Activated CD4-positive, alpha-beta T cell treated with anti-CD3 and anti-CD28 coated beads, Interleukin-2, amount 10 ng/mL, durations not matched to agents 7 days and 5 days (primary cell): ENCODE measurements at places on chromosomes 3 and 15. TPM values are rescaled to one million over a fixed set of nuclear protein-coding genes. Genes with fewer than 3 reads are reported as not detected.

The PLA2G4F gene
- total RNA-seq = not detected

The PHC3 gene
- total RNA-seq = 67.5 TPM

- H3K27me3 ChIP-seq = peaks cover 14% of the 10 kb centered on the region
- H3K36me3 ChIP-seq = no peaks in the 10 kb centered on the region
- no peaks in the 10 kb centered on the region for H3K4me1 ChIP-seq
- no peak for DNase-seq
- H3K4me3 ChIP-seq = no peak overlapping the region
Observed at GRCh38 chr15:73826711-73827251, 46.6 kb upstream of the TBC1D21 start.

GRCh38 chr3:58597770-58598310, 20.6 kb upstream of the FAM107A start:
- H3K27me3 ChIP-seq = peaks cover 10% of the 10 kb centered on the region
- H3K27ac ChIP-seq = no peak overlapping the region
- no peaks in the 10 kb centered on the region for H3K36me3 ChIP-seq
- H3K4me1 ChIP-seq = no peaks in the 10 kb centered on the region
- no peak overlapping the region for H3K4me3 ChIP-seq

DNA sequence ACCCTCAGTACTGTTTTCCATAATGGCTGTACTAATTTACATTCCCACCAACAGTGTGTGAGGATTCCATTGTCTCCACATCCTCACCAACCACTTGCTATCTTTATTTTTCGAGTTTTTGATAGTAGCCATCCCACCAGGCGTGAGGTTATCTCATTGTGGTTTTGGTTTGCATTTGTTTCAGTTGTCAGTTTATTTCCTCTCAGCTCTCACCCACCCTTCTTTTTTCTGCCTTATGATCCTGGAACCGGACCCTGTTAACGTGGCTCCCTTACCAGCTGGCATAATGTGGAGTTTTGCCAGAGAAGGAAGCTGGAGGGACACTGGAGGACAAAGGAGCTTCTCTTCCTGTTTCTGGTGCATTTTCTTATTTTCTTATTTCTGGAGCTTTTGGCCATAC, 25.1 kb upstream of the SH3GL3 start:
- no peak overlapping the region for H3K4me3 ChIP-seq
- no peaks in the 10 kb centered on the region for H3K4me1 ChIP-seq
- no peak overlapping the region for H3K27ac ChIP-seq
- H3K27me3 ChIP-seq = peaks cover 4% of the 10 kb centered on the region
- no peak for DNase-seq
- H3K36me3 ChIP-seq = no peaks in the 10 kb centered on the region

DNA sequence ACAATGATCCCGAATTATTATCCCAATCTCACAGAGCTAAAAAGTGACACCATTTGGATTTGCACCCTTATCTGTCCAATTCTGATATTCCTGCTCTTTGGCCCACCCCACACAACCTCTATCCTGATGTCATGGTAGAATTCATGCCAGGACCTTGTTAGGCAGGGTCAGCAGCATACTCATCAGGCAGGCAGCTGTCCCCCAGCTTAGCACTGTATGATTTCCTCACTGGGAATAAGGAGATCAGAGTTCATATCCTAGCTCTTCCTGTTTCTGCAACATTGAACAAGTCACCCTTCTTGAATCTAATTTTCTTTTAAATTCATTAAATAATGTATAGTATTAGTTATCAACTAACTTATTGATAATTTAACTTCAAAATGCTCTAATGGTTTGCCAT, 12.0 kb upstream of the C3orf80 start:
- DNase-seq = no peak
- no peaks in the 10 kb centered on the region for H3K4me1 ChIP-seq
- peaks cover 14% of the 10 kb centered on the region for H3K27me3 ChIP-seq
- H3K4me3 ChIP-seq = no peak overlapping the region
- no peaks in the 10 kb centered on the region for H3K36me3 ChIP-seq

DNA sequence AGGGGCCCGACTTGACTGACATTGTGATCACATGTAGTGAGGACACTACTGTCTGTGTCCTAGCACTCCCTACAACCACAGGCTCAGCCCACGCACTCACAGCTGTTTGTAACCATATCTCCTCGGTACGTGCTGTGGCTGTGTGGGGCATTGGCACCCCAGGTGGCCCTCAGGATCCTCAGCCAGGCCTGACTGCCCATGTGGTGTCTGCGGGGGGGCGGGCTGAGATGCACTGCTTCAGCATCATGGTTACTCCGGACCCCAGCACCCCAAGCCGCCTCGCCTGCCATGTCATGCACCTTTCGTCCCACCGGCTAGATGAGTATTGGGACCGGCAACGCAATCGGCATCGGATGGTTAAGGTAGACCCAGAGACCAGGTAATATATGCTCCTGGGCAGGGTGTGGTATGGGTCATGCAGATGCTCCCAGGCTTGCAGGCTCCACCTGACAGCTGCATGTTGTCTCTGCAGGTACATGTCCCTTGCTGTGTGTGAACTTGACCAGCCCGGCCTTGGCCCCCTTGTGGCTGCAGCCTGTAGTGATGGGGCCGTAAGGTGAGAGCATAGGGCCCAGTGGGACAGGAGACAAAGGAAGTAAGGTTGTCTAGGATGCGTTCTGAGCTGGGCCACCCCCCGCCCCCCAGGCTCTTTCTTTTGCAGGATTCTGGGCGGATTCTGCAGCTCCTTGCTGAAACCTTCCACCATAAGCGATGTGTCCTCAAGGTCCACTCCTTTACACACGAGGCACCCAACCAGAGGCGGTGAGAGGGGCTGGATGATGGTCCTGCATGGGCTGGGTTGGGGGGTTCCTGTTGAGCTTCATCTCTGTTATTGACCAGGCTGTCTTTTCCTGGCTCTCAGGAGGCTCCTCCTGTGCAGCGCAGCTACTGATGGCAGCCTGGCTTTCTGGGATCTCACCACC, 4.4 kb downstream of the DALRD3 start:
- H3K4me1 ChIP-seq = peaks cover 31% of the 10 kb centered on the region
- no peaks in the 10 kb centered on the region for H3K27me3 ChIP-seq
- peak; percentile 53 for DNase-seq
- H3K4me3 ChIP-seq = no peak overlapping the region
- peaks cover 17% of the 10 kb centered on the region for H3K36me3 ChIP-seq

DNA sequence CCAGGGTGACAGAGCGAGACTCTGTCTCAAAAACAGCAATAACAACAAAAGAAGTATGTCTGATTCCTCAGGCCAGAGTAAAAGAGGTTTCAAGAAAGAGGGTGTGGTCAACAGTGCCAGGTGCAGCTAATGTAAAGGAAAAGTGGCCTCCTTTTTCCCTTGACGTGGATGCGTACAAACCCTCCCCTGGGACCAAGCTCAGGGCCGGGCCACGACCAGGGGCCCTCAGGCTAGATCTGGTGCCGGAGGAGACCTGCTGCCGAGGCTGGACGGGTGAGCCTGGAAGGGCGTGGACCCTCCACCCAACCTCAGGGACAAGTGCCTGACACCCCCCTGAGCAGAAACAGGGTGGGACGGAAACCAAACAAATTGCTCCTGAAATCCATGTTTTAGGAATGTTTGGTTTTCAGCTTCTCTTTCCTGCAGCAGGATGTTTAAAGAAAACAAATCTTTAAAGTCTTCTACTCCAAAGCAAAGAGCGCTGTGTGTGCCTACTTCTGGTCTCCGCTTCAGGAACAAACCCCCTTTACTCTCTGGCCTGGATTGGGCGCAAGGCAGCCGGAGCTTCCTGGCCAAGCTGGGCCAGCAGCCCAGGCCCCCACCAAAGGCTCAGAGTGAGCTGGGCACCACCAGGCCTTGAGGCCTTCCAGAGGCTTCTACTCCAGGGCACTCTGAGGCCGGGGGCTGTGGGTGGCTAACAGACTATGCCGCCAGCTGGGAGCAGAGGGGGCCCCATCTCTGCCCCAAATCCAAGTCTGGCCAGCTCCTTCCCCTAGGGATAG, 21.4 kb downstream of the ZDHHC19 start:
- H3K27ac ChIP-seq = peak overlapping the region; percentile 62
- peaks cover 50% of the 10 kb centered on the region for H3K4me1 ChIP-seq
- H3K4me3 ChIP-seq = no peak overlapping the region
